Hematopoietic multipotent progenitor cell (in vitro differentiated cells): ENCODE measurements at places on chromosomes 1 and 21.

GRCh38 chr1:67647814-67648358 lies 37.1 kb upstream of the GADD45A start:
- DNase-seq: no peak

DNA sequence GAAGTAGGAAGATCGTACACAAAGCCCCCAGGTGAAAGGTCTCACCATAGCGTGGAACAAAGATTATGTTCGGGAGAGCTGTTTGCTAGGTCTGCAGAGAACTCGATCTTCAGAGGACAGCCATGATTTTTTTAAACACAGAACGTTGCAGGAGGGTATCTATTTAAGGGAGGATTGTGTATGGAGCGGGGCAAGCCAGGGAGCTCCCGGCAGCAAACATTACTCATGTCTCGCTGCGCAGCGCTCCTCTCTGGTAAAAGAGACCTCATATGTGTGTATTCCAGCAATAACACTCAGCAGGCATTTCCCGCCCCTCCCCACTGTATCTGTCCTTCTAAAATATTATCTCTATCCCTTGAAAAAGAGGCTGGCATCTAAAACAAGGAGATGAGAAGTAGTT lies 2.7 kb downstream of the GLIS1 start:
- no peak for DNase-seq

DNA sequence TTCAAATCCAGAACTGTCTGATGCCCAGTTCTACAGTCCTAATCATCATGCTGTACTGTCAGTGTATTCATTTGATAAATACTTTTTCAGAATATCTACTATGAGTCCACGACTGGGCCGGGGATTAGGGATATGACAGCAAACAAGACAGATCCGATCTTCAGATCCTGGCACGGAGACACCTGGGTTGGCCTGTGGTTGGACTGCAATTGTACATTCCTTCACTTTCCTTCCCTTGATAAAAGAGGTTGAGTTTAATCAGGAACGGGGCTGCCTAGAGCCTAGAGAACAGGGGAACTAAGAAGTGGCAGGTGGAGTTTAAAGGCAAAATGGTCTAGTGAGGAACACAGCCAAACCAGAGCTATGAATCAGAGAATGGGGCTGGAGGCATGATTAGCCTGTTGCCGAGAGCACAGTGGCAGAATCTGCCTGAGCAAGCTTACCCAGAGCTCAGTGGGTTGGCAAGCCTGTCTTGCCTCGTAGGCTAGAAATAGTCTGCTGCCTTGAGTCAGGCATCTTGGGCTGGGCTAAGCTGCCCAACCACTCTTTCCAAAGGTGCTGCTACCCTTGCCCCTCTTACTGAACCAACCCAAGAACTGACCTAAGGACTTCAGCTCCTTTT lies 38.1 kb upstream of the PTCH2 start:
- DNase-seq: no peak

GRCh38 chr1:175154629-175155472 lies 37.7 kb downstream of the KIAA0040 start:
- DNase-seq: peak; percentile 56

- no peak for DNase-seq
Observed at GRCh38 chr21:29053011-29053553, 20.4 kb downstream of the CCT8 start.
